ENCODE measurements at places on chromosomes 7 and 10. TPM values are rescaled to one million over a fixed set of nuclear protein-coding genes. Genes with fewer than 3 reads are reported as not detected.

SFTPD gene
- not detected for total RNA-seq

GRCh38 chr7:46383605-46384004 lies 462.5 kb upstream of the IGFBP3 start:
- no peak for DNase-seq

POMZP3 gene
- total RNA-seq, result 16.3 TPM

GRCh38 chr7:86629-87028 lies 105.7 kb upstream of the FAM20C start:
- no peak for DNase-seq

DNA sequence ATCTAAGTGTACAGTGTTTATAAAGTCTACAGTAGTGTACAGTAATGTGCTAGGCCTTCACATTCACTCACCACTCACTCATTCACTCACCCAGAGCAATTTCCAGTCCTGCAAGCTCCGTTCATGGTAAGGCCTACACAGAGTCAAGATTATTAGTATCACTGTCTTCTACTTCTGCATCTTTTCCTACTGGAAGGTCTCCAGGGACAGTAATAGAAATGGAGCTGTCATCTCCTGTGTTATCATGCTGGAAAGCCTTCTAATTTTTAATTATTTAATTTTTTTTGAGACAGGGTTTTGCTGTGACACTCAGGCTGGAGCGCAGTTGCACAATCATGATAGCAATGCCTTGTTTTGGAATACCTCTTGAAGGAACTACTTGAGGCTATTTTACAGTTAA lies 207.0 kb downstream of the HTR7 start:
- DNase-seq, result no peak

All from activated CD8-positive, alpha-beta T cell treated with anti-CD3 and anti-CD28 coated beads for 36 hours (primary cell).